CD14-positive monocyte (primary cell): ENCODE measurements at places on chromosomes 7 and 10.

- DNase-seq: no peak
Observed at GRCh38 chr7:134710854-134711624, 64.4 kb downstream of the BPGM start.

DNA sequence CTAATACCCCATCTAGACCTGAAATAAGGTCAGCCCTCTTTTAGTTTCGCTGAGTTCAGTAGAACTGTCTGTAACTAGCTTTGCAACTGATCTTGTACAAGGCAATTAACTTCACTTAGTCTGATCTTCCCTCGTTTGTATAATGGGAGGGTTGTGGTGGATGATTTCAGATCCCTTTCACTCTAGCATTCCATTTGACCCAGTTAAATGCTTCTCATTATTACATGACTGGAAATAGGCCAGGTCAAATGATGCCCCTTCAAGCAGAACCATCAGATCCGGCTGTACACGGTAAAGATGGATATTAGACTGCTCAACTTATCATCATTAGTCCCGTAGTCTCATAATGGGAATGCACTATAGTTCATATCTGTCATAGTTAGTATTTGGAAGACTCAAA, 1009.0 kb downstream of the LRMDA start:
- no peak for DNase-seq

DNA sequence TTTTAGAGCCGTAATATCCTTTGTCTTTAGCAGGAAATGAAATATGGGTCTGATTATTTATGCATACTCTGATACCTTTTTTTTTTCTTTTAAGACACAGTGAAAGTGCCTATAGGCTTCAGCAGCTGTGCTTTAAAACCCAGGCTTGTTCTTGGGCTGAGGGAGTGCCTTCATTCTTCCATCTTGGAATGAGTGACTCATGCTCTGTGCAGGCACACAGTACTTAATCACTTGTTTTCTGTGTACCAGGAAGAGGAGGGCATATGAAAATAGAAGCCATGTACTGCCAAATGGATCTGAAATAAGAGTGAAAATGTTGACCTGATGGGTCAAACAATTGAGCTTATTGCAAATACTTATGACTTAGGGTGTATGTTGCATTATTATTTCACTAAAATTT, 12.0 kb downstream of the INPP5F start:
- no peak for DNase-seq

DNA sequence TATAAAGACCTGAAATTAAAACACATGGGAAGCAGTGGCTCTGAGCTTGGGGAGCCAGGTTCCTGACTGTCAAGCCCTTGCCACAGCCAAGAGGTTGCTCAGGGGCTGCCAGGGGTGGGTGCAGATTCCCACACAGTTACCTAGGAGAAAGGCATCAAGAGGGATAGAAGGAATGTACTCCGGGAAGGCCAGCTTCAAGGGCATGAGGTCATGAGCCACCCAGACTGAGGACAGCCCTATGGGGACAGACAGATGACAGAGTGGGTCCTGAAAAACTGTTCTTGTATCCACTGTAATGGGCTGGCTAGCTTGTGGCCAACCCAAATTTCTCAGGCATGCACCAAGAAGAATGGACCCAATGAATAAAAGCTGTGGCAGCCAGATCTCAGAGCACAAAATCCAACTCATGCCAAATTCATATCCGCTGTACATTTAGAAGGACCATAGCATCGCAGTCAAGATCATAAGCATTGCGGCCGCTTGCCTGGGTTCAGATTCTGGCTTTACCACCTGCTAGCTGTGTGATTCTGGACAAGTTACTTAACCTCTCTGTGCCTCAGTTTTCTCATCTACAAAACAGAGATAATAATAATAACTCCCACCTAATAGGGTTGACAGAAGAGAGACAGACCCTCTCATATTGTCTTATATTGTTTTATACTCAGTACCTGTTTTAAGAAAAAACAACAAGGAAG, 44.9 kb upstream of the KCNMA1 start:
- DNase-seq: no peak

DNA sequence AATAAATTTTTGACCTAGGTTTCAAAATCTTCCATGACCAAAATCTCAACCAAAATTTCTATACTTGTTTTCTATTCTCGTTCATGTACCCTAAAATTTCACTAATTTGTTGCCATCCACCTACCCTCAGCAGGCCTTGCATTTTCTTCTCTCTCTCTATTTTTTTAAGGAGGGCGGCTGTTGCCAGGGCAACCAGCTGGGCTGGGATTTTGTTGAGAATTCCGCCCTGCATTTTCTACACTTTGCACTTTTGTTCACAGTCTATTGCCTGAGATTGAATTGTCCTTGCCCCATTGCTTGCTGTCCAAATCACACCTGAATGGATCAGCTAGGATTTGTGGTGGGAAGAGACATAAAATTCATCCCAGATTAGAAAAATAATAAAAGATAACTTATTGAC, 657.5 kb upstream of the NRP1 start:
- DNase-seq: no peak

- DNase-seq: no peak
Observed at GRCh38 chr7:107125475-107125874, 43.3 kb upstream of the HBP1 start.

DNA sequence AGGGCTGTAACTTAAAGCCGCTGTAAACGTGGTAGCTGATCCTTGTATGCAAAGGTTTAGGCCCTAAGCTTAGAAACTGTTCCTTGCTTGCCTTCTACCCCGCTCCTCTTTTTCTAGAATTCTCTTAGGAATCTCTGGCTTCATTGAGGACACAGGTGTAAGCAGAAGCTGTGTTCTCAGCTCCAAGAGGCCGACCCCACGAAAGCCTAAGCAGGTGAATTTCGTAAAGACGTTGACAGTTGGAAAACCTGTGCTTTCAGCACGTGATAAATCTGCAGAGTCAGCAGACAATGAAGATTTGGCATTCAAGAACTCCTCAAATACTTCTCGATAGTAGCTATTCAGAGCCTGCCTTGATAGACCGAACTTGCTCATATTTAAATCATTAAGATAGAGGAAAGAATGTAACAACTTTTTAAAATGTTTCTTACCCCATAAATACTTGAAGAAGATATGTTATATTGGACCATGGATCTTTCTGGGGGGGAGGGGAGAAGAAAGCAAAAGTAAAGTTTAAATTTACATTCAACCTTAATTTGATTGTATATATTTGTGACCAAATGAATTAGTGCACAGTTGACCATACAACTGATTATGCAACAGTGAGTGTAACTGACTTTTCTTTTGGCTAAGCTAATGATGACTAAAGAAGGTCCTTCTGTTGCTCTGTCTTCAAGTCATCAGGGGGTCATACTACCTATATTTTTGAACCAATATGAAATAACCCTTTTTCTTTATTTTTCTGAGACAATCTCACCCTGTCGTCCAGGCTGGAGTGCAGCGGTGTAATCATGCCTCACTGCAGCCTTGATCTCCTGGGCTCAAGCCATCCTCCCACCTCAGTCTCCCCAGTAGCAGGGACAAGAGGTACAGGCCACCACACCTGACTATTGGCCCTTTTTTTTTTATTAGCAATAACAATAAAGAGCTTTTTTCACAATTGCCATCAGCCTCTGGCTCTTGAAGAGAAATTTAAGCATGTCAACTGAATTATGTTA, 1.2 kb upstream of the GDI2 start:
- peak; percentile 20 for DNase-seq

- DNase-seq: no peak
Observed at GRCh38 chr10:458421-458851, 231.0 kb downstream of the DIP2C start.

DNA sequence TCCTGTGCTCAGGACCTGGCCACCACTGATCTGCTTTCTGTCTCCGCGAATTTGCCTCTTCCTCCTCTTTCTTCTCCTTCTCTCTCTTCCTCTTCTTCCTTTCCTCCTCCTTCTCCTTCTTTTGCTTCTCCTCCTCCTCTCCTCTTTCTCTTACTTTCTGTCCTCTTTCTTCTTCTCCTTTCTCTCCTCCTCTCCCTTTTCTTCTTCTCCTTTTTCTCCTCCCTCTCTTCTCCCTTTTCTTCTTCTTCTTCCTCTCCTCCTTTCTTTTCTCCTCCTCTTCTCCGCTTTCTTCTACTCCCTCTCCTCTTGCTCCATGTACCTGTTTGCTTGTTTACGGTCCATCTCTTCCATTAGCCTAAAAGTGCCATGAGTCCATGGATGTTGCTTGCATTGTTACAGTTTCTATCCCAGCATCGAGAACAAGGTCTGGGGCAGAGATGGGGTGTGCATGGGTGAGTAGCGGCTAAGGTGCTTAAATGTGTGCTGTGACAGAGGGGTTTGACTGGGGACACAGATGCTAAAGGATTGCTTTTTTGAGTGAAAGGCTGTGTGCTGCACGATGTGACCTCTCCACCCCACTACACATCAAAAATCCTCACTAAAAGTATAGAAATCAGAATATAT, 7.7 kb downstream of the SH2D4B start:
- no peak for DNase-seq

DNA sequence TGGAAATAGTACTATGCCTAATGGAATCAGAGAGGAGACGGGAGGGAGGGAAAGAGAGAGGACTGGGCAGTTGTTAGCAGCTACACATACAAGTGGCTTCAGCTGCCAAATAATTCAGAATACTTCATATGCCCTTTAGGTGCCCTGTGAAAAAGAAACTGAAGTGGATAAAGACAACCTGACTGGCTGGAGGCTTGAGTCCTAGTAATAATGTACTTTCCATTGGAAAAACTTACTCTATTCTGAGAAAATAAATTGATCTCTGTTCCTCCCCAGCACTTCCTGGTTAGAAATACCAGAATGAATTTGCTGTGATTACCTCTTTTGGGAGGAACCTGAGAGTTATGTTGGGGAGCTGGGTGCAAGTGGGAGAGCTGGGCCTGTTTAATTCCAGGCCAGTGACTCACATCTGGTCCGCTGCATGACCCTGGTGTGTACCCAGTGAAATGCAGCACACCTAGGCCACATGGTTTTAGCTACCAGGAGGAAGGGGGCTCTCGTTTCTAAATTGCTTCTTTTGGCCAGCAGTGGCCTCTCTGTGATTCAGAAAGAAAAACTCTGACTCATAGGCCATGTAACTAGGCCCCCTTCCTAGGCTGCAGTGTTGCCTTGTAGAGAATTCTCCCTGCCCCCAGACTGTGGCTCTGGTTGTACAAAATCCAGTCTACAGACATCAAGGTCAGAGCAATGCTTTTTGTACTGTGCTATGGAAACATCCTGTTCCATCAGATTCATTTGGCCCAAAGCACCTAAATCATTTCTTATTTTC, 6.5 kb downstream of the AGFG2 start:
- peak; percentile 10 for DNase-seq
